ENCODE measurements at places on chromosomes 5 and 9. TPM values are rescaled to one million over a fixed set of nuclear protein-coding genes. Genes with fewer than 3 reads are reported as not detected.

DNA sequence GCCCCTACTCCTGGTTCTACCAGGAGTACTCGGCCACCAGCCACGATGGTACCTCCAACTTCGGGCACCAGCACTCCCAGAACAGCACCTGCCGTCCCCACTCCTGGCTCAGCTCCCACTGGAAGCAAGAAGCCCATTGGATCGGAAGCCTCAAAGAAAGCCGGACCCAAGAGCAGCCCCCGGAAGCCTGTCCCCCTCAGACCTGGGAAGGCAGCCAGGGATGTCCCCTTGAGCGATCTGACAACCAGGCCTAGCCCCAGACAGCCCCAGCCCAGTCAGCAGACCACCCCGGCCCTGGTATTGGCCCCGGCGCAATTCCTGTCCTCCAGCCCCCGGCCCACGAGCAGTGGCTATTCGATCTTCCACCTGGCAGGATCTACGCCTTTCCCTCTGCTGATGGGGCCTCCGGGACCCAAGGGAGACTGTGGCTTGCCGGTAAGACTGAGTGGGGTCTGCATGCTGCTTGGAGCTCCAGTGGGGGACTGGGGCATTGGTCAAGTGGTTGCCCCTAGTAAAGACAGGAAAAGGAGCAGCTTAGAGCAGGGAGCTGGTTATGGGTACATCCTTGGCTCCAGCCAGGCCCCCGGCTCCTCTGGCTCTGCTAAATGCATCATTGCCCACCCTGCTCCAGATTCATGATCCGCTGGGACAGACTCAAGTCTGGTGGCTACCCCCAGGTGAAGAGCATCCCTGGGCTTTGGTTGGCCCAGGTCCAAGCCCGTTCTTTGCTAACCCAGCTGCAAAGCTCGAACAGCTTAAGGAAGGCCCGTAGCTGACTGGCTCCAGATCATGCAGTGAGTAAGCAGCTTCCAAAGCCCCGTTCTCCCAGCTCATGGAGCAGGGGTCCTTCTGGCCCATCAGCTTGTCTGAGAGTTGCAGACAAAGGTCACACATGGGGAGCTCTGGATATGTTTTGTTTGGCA lies 14.0 kb downstream of the COL27A1 start:
- no peak for DNase-seq

The LMX1B gene
- 2.1 TPM for total RNA-seq

- no peak for DNase-seq
These were observed 475.1 kb downstream of the TMEM232 start for GRCh38 chr5:110251366-110251765.

GRCh38 chr9:34477541-34477940 lies 18.9 kb downstream of the DNAI1 start:
- DNase-seq = no peak

The ZFP62 gene
- 28.1 TPM for total RNA-seq

- DNase-seq = no peak
These were observed 27.7 kb downstream of the FGD3 start for GRCh38 chr9:92974761-92975755.

The TMC1 gene
- 5.3 TPM for total RNA-seq

Data from prostate gland (tissue), 2 donors.